ENCODE measurements at places on chromosomes 6 and 20.
A peak's percentile ranks its signal among the peaks of the same experiment; 100 is the strongest.

DNA sequence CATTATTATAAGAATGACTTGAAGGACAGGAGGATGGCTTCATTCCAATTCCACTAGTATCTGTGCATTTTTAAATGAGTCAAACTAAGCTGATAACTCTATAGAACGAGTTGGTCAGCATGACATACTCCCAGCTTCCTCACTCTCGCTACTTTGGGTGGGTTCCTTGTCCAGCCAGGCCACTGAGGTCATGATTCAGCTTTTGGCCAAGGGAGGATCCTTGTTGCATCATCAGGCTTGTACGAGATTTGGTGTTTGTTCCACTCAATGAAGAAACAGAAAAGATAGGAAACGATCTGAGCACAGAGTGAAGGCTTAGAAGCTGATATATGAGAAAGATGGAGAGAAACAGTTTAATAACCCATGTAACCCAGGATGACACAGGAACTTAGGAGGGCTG lies 19.8 kb downstream of the NEDD9 start:
- DNase-seq: peak; percentile 74

DNA sequence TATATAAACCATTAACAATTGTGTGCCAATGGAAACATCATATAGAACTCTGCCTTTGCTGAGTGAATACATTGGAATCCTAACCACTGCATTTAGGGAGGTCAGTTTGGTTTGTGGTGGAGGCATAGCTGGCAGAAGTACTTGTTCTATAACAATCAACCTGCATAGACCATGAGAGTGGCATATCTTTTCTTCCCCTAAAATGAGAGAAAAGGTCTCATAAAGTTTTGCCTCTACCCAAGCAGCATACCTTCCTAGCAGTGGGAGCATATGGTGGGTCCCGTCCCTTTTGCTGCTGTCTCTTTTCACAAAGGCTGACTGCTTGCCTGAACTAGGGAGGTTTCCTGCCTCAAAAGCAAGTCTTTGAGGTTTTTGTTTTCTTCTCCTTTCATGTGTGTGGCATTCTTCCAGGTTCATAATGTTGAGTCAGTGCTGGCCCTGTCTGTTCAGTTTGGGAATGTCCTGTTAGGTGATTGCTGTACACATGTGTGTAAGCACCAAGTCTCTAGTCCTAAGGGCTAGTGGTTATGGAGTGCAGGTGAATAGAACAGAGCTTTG lies 61.2 kb upstream of the SUPT3H start:
- peak; percentile 92 for DNase-seq

- no peak for DNase-seq
Observed at GRCh38 chr6:38445925-38446324, 193.8 kb downstream of the BTBD9 start.

DNA sequence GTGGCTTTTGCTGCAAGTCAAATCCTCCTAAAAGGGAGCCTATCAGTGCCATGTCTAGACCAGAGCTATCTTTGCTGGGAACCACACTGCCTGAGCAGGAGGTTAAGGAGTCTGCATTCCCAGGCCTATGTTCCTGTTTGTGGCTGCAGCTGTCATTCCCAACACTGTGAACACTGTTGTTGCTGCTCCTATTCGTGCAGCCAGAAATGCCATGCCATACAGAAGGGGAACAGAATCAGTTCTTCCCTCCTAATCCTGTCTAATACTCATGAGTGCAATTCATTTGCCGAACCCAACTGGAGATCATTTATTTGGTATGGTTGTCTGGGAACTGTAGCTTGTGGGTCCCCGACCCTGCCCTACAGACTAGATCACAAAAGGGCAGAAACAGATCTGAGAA lies 406.5 kb upstream of the GJE1 start:
- DNase-seq: no peak

DNA sequence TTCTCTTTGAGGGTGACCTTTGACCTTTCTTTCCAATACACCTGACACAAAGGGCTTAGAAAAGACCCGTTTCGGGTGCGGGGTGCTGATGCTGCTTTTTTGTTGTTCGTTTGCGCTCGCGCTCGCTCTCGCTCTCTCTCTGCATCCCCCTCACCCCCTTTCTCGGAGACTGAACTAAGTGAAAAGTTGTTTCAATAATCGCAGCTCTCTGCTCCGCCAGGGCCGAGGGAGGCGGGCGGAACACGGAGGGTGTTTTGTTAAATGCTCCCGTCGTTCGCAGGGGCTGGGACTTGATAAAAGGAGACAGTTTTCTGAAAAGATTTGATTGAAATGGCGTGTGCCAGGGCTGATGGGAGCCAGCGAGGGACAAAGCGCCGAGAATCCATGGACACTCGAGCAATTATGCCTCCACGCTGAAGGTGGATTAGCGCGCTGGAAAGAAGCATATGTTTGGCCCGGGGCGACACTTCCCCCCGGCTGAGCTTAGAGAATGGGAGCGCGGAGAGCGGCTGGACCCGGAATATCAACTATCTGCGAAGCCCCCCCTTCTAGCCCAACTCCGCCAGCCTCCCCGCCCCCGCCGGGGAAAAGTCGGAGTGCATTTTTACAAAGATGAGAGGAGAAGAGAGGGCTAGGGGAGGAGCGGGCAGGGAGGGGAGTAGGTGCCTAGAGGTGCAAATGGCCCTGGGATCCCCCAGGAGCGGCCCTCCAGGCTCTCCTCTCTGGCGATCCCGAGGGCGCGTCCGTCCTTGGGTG lies 25.0 kb downstream of the TFAP2A start:
- no peak for DNase-seq

DNA sequence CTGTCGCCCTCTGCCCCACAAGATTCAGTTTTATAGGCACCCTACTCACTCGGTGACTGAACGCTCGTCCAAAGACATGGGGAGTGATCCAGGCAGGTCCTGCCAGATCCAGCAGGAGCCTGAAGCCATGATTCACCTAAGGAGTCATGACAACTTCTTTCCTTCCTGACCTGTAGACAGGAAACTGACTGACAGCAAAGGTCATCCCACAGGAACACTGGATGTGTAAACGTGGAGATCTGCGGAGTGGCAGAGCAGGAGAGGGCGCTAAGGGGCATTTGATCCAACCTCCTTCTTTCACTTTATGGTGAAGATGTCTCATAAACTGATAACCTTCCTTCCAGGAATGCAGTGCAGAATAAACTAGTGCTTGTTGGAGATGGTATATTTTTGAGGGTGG lies 192.2 kb downstream of the GJA10 start:
- peak; percentile 97 for DNase-seq

DNA sequence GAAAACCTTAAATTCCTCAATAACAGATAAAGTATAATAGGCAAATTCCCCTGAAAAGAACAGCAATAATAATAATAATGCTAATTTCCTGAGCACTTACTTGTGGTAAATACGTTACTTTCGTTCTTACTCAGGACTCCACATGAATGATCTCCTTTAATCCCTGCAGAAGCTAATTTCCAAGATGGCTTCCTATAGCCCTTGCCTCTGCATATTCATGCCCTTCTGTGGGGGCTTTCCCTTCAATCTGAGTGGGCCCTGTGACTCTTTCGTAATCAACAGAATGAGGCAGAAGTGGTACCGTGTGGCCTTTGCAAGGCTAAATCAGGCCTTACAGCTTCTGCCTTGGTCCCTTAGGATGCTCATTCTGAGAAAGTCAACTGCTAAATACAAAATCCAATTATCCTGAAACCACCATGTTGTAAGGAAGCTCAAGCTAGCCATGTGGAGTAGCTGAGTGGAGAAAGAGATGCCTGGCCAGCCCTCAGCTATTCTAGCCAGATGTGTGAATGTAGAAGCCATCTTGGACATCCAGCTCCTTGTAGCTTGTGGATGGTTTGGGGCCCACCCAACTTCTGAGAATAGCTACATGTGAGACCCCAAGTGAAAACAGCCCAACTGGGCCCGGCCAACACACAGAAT lies 50.5 kb downstream of the MCUR1 start:
- no peak for DNase-seq

DNA sequence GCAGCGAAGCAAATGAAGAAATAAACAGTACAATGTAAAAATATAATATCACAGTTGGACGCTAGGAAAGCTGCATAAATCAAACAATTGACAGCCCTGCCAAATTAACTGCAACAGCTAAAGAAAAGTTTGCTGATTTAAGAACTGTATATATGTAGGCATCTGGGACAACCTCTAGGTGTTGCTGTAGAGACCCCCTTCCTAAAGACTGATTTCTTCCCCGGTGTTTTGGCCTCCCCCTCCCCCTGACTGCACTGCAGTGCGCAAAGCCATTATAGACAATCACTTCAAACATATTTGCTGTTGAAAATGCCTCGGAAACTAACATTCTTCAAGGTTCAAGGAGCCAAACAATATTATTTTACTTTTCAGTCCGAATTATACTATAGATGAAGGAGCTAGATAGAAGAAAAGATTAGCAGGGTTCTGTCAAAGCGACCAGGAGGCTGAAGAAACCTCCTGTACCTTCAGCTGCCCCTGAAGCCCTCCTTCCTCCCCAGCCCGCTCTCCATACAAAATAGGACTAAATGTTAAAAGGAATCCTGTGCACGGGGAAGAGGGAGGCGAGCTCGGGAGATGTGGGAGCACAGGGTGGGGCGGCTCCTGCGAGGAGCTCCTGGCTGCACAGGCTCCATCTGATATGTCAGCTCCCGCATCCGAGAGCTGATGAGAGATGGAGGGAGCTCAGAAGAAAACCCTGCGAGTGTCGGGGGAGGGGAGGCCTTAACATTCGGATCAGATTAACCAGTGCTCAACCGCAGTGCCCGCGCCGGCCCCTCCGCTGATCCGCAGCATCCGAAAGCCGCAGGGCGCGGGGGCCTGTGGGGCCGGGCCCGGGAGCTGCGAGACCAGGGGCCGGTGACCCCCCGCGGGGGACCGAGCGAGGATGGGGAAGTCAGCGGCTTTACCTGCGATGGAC lies 822 bp downstream of the ELOVL4 start:
- DNase-seq: peak; percentile 35

- peak; percentile 48 for DNase-seq
Observed at GRCh38 chr20:37711001-37711400, 17.2 kb downstream of the CTNNBL1 start.

GRCh38 chr6:72987301-72987700 lies 238.0 kb downstream of the KHDC1L start:
- no peak for DNase-seq

DNA sequence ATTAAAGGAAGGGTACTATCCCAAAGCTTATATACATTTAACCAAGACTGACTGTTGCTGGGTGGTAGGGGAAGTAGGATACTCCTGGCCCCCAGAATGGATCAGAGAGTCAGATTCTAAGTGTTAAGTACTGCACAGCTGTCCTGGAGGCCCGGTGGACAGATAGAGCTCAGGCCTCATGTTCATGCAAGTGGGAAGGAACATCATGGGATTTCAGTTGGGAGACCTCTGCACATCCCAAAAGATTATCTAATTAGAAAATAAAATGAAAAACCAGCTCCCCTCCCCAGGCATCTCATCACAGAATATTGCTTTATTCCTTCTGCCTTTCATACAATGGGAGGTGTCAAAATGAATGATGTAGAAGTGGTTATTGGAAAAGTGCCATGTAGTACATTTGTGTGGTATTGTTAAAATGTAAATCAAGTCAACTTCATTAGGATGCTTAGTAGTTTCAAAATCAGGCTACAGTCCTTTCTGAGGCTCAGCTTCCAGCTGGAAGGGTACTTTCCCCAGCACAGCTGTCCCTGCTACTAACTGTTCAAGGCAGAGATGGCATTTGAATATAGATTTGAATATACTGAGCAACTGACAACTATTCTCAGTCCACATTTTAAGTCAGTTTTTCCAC lies 82.9 kb downstream of the SLC35B3 start:
- no peak for DNase-seq

DNA sequence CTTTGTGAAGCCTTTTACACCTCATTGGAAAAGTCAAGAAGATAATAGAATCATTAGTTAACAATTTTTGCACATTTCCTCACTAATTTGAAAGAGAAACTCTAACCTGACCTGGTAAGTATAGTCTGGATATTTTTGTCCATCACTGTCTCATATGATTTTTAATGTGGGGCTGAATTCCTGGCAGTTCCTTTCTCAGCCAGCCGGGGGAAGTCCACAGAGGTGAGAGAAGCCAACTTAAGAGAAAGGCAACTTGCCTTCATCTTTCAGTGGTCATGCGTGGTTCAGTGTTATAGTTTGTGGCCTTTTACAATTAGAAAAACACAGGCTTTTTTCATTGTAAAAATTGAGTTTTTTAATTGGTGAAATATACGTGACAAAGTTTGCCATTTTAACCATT lies 80.6 kb downstream of the CDYL start:
- DNase-seq: no peak

GRCh38 chr20:22374678-22375590 lies 209.4 kb downstream of the FOXA2 start:
- peak; percentile 84 for DNase-seq

GRCh38 chr20:38706509-38706908 lies 17.8 kb upstream of the SLC32A1 start:
- no peak for DNase-seq

DNA sequence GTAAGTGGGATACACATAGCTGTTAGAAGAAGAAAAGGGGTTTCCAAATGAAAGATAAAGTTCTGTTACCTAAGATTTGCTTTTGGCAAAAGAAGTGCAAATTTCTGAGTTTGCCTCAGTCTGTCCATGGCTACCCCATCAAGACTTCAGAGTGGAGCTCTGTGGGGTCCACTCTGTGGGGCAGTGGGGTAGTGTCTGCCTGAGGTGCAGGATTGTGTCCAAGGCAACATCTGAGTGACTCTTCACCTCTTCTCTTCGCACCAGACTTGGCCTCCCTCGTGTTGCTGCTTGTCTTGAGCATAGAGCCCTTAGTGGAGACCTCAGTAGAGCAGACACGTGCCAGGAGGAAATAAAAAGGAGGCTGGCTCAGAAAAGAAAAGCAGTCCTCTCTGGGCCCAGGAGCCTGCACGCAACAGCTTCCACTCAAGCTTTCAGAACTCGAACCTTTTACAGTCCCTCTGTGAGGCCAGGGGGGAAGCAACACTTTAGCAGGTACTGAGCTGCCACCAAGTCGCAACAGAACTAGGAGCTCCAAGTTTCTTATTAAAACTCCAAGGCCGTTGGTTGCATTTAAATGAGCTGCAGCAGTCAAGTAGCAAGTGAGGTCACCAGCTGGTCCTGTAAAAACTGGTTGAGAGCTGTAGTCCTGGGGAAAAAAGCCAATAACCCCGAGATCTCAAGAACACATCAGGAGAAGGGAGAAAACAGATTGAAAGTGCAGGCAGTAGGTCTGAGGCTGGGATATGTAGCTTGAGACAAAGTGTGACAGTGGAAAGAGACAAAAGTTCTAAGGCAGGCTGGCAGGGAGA lies 413.5 kb downstream of the CDC5L start:
- DNase-seq: no peak

- DNase-seq: no peak
Observed at GRCh38 chr20:37299718-37300528, 10.5 kb downstream of the MANBAL start.

GRCh38 chr20:48538058-48538825 lies 289.6 kb downstream of the PREX1 start:
- DNase-seq: peak; percentile 79

Measured in bronchial epithelial cell (primary cell).